ENCODE measurements at places on chromosomes 6 and 20.

DNA sequence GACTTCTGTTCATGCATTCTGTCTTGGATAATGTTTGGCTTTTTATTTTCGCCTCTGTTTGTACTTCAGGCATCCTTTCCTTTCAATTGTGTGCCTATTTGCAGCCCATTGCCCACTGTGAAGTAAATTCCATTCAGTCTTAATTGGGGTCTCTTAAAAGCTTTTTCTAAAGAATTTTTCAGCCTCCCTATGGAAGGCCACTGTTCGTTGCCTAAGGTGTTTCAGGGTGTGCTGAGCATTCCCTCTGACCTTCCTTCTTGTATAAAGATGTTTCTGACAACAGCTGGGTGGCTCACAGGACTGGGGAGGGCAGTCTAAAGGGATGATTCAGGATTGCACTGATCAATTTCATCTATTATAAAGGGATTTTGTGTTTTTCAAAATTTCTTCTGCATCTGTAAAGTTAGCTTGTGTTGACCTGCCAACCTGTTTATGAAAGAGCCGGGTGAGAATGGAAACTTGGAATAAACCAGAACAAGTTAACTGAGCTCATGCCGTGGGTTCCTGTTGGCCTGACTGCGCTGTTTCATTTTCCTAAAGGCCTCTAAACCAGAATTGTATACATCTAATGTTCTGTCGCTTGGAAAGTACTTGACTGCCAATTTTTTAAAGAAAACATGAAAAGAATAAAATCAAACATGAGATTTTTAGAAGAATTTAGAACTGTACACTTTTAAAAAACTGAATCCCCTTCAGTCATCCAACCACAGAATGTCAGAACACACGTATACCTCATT, 14.3 kb downstream of the PHACTR2 start:
- no peak for DNase-seq

DNA sequence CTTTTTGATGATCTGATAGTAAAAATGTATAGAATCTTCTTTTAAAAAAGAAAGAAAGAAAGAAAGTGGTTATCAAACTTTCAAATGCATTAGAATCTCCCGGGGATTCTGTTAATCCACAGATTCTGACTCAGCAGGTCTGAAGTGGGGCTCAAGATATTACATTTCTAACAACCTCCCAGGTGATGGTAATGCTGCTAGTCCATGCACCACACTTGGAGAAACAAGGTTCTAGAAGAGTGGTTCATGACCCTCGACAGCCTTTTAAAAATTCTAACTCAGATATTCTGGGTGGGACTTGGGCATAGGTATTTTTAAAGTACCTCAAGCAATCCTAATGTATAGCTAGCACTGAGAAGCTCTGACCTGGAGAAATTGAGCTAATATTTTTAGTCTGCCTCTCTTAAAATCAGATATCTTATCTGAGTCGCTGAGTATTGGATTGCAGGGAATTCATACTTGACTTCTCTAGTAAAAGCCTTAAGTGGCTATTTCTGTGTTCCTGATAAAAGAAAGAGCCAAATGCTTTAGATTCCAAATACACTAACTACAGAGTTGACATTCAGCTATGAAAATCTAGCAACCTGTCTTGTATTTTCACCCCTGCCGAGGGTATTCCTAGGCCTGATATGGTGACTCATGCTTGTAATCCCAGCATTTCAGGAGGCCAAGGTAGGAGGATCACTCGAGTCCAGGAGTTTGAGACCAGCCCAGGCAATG, 252.4 kb downstream of the PHACTR1 start:
- DNase-seq: no peak

DNA sequence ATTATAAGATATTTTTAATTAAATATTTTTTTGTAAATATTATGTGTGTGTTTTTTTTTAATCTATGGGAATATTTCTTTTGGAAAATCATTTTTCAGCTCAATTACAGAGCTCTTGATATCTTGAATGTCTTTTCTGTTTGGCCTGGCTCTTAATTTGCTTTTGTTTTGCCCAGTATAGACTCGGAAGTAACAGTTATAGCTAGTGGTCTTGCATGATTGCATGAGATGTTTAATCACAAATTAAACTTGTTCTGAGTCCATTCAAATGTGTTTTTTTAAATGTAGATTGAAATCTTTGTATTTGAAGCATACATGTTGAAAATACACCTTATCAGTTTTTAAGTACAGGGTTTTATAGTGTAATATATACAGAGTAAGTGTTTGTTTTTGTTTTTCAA, 2.6 kb downstream of the ID4 start:
- no peak for DNase-seq

DNA sequence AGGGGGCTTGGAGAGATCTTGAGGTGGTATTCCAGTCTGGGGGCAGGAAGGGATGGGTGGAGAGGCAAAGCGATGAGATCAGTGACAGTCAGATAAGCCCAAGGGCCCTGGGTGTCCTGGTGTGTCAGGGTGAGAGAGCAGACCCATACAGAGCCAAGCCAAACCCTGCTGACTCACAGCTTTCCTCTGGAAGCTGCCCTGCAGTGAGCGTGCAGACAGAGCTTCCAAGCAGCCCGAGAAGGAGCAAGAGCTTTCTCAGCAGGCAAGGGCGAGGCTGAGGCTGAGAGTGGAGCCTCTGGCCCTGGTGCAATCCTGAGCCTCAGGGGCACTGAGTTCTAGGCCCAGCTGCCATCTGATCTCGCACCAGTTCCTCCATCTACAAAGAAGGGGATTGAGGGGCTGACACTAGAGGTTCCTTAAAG, 91.1 kb upstream of the HIVEP1 start:
- no peak for DNase-seq

DNA sequence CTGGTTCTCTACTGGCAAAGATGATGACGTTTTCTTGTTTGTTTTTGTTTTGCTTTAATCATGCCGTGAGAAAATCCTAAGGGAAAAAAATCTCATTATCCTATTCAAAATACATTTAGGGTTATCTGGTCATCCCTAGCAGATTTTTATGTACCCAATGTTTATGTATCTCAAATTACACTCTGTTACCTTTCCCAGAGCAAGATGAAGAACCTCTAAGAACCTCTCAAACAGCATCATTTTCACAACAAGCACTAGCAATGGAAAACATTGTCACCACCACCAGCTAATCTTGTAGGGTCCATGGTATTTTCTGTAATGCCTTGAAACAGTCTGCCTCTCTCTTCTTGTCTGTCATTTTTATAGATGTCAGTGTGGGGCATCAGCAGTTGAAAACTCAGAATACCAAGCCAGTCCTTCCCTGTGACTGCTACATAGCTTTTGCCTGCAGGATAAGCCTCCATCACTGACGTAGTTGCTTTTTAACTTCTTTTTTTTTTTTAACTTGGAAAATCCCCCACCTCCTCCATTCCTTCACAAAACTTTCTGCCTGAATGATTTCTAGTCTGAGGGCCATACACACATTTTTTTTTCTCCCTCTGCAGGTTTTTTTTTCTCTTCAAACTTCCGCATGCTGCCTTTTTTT, 2.4 kb upstream of the SNAP25 start:
- no peak for DNase-seq

GRCh38 chr6:35154262-35154661, 13.1 kb upstream of the TCP11 start:
- no peak for DNase-seq

- DNase-seq: no peak
Measured at GRCh38 chr6:18243302-18243893, 20.9 kb downstream of the DEK start.

DNA sequence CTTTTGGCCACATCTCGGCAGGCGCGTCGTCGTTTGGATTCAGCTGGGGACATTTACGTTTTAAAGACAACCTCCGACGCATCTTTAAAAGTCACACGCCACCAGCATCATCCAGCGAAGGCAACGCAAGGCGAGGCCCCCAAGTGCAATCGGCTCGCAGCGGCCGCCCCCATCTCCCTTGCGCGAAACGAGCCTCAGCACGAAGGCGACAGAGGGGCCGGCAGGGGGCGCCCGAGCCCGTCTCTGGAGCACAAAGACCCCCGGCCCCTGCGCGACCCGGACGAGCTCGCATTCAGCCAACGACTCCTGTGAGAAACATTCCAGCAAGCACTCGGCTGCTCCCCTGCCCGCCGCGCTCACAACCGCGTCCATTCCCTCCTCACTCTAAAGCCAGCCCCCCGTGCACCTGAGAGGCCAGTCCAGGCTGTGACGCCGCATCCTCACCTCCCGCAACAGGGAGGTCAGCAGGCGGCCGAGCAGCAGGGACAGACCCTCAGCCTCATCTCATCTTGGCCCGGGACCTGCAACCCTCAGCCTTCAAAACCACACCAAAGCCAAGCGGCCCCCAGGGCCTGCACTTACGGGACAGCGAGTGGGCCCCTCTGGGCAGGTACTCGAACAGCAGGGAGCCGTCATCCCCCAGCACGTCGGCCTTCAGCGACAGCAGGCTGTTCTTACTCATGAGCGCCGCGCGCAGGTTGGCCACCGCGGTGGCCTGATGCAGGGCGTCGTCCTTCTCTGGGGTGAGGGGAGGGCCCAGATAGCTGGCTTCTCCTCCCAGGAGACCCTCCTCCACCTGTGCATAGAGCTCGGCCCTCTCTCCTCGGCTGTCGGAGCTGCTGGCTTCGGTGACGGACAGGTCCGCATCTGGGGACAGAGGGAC, 35.8 kb downstream of the SLC2A4RG start:
- no peak for DNase-seq

GRCh38 chr20:37845241-37845681, 57.7 kb upstream of the VSTM2L start:
- no peak for DNase-seq

- no peak for DNase-seq
Measured at GRCh38 chr20:15937179-15937578, 636.1 kb downstream of the KIF16B start.

GRCh38 chr6:39357998-39358686, 35.6 kb upstream of the KCNK16 start:
- DNase-seq: no peak

- no peak for DNase-seq
Measured at GRCh38 chr6:7910654-7911344, at the start of gene TXNDC5. TXNDC5 (minus strand) TSS chr6:7910788; CDS start chr6:7910776, 12 bp downstream.

DNA sequence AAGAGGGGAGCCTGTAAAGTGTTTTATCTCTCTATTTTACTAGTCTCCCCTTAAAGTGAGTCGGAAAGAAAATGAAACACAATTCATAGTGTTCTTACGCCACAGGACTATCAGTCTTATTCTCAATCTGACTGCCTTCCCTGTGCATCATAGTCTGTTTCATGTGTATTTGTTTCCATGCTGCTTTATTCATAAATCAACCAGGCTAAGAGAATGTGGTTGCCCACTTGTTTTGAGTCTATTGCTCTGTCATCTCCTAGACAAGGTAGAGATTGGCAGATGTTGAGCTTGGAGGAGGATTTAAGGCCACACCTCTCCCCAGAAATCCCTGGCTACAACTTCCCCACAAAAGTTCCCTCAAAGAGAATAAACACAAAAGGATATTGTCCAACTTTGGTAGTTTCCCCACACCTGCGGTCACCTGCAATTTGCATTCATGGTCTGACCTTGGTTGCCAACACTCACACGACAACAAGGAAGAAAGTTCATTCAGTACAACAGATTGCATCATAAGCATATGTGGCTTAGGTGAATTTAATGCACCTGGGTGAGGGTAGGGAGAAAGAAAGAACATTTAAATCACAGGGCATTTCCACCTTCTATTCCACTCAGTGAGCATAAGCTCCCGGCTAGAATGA, 167.1 kb upstream of the FBXL4 start:
- no peak for DNase-seq

GRCh38 chr20:34529742-34530141, 13.5 kb downstream of the DYNLRB1 start:
- no peak for DNase-seq

- no peak for DNase-seq
Measured at GRCh38 chr6:122947355-122947754, 48.7 kb upstream of the CLVS2 start.

DNA sequence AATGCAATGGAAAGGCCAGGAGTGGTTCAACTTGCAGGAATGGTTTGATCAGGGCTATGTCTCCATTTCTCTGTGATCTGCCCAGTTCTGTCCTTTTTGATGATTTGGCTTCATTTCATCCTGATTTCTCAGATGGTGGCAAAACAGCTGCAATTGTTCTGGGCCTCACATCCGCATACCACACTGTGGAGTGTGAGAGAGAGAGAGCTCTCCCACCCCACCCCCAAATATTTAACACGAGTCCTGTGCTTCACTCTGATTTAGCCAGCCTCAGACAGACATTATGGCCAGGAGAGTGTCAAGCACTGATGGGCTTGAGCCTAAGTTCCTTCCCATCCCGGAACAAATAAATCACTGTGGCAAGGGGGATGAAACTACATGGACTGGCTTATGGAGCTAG, 284.6 kb downstream of the CDC5L start:
- DNase-seq: no peak

- DNase-seq: no peak
Measured at GRCh38 chr20:11844691-11845090, 73.0 kb upstream of the BTBD3 start.

GRCh38 chr6:42017021-42017643, 33.2 kb upstream of the TAF8 start:
- DNase-seq: no peak

DNA sequence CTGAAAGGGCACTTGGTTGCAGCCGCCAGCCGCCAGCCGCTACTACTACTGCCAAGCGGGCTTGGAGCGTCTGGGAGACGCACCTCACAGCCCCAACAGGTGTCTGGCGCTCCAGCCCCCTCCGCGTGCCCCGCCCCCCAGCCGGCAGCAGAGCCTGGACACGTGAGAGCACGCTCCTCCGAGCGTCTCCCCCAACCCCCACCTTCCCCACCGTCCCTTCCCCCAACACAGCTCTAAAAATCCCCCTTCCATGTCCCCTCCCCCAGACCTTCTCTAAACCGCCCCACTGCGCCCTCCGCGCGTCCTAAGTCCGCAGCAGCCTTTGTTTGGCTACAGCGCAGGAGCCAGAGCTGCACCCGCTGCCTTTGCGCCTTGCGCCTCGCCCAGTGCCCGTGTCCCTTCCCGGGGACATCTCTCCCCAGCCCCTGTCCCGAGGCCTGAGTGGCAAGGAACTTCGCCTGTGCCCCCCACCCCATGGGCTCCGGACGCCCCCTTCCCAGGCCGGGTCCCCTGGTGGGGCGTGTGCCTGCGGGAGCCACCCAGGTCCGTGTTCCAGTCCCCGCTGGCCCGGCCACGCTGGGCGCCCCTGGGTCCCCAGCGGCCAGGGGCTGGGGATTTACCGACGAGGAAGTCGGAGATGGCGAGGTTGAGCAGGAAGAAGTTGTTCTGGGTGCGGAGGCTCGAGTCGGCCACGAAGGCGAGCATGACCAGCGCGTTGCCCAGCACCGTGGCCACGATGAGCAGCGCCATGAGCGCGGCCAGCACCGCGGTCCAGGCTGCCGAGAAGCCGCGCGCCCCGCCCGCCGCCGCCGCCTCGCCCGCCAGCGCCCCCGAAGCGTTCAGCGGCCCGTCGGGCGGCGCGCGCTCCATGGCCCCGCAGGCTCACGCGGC, 732 bp downstream of the HRH3 start:
- no peak for DNase-seq

- no peak for DNase-seq
Measured at GRCh38 chr6:7137335-7138045, 29.7 kb downstream of the RREB1 start.

All from NCI-H1436 treated with DMSO at 0.1 percent for 48 hours (cell line).